AG08396 (cell line): ENCODE measurements at places on chromosomes 4 and X.

GRCh38 chr4:161540265-161540664, 623.5 kb downstream of the FSTL5 start:
- DNase-seq: no peak

- no peak for DNase-seq
These were observed 21.9 kb downstream of the SLC9A7 start for GRCh38 chrX:46737041-46737440.

GRCh38 chr4:3768842-3769641, 2.9 kb downstream of the ADRA2C start:
- no peak for DNase-seq

DNA sequence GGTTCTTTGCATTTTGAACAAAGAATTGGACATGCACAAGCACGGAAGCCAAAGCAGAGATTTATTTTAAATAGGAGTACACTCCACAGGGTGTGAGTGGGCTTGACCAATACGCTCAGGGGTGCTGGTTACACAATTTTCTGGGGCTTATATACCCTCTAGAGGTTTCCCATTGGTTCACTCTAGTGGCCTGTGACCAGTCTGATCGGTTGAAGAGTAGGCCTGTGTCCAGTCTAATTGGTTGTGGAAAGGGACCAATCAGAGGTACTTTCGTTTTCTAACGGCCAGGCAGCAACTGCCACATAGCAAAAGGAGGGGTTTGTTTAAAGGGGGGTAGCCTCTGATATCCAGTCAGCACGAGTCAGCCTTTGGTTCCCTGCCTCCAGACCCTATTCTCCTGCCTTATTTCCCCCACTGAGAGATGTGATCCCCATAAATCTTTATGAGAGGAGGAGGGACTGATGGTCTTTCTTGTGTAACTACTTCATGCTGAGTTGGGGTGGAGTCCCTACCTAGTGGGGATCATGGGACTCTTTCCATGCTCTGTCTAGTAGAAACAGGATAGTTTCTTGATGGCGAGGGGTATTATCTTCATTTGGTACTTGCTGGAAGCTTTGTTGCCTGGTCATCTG, 11.3 kb upstream of the AREG start:
- DNase-seq: no peak

GRCh38 chr4:35300996-35301774, 943.1 kb downstream of the ARAP2 start:
- no peak for DNase-seq

- no peak for DNase-seq
These were observed 7.3 kb upstream of the KLHL8 start for GRCh38 chr4:87227751-87228151.

- no peak for DNase-seq
These were observed 22.7 kb upstream of the PGRMC2 start for GRCh38 chr4:128310266-128310697.

GRCh38 chr4:189385098-189385497, 555.6 kb upstream of the FRG1 start:
- no peak for DNase-seq

- no peak for DNase-seq
These were observed 48.0 kb downstream of the UBE2K start for GRCh38 chr4:39745920-39746319.

GRCh38 chr4:185810746-185811508, 1.1 kb downstream of the SORBS2 start:
- no peak for DNase-seq

DNA sequence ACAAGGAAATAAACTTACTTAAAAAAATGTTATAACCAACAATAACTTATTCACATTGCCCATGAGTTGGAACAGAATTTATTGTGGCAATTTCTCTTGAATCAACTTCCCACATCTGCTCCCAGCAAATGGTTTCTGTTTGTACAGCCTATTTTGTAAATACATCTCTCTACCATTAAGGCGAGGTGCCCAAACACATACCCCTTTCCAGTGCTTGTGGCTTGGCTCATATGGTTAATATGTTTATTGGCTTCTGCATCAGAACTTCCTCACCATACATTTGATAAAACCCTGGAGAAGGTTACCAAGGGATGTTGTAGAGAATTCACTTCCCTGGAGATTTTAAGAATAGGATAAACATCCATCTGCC, 207.1 kb downstream of the SOWAHB start:
- no peak for DNase-seq

DNA sequence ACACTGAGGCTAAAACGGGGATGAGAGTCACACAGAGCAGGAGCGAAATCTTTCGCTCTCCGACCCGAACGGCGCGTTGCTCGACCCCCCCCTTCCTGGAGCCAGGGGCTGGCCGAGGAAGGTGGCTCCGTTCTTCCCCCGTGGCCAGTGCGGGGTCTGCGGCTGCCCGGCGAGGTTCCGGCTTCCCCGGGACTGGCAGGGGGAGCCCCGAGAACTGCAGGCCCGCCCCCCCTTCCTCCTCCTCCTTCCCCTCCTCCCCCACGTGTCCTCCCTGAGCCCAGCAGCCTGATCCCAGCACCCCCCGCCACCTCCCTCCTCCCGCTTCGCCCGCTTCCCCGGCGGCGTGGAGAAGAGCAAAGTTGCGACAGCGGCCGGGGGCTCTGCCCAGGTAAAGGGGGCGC, 2.4 kb upstream of the BCORL1 start:
- no peak for DNase-seq

DNA sequence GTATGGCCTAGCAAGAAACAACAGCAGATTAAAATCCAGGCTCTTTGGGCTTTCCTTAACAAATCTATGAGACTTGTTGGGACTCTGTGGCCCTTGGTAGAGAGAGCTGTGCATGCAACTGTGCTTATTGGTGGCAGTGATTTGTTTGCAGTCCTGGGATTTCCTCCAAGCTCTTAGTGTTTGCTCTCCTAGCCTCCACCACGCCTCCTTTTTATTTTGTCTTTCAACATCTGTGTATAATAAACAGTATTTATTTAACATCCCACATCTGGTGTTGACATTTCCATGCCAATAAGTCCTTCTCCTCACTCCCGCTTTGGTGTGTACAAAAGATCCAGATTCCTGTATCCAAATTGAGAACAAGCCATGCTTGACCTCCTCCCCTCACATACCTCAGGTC, 3.1 kb downstream of the TNMD start:
- no peak for DNase-seq

- no peak for DNase-seq
These were observed 3.4 kb downstream of the GPRASP1 start for GRCh38 chrX:102654696-102655095.

DNA sequence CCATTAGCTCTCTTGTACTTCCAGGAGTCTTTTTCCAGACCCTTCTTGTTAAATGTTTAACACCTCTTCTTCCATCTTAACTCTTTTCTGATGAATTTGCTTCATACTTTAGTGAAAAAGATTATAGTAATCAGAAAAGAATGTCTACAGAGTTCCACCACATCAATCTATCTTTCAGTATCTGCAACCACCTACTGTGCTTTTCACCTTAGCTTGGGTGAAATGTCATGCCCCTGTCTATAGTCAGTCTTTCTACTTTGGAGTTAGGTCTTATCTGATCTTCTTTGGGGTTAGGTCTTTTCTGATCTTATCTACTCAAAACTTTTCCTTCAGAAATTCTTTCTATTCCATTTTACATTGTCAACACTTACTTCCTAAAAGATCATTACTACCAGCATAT, 1310.2 kb downstream of the PCDH7 start:
- DNase-seq: no peak

DNA sequence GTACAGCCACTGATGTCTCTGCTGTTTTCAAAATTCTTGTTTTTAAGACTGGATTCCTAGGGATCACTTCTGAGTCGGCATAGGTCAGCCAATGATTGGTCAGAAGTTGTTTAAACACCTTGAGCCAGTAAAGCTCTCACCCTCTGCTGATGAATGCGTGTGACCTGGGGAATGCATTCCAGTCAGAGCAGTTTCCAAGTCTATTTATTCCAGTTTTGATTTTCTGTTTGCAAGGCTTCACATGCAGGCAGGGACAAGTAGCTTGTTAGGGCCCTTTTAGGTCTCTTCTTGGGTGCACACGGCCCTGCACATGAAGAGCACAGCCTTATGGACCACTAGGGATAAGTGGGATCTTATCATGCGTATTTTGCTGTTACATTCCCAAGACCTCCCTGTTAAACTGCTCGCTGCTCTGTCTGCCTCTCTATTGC, 47.0 kb downstream of the KLHL15 start:
- peak; percentile 10 for DNase-seq

DNA sequence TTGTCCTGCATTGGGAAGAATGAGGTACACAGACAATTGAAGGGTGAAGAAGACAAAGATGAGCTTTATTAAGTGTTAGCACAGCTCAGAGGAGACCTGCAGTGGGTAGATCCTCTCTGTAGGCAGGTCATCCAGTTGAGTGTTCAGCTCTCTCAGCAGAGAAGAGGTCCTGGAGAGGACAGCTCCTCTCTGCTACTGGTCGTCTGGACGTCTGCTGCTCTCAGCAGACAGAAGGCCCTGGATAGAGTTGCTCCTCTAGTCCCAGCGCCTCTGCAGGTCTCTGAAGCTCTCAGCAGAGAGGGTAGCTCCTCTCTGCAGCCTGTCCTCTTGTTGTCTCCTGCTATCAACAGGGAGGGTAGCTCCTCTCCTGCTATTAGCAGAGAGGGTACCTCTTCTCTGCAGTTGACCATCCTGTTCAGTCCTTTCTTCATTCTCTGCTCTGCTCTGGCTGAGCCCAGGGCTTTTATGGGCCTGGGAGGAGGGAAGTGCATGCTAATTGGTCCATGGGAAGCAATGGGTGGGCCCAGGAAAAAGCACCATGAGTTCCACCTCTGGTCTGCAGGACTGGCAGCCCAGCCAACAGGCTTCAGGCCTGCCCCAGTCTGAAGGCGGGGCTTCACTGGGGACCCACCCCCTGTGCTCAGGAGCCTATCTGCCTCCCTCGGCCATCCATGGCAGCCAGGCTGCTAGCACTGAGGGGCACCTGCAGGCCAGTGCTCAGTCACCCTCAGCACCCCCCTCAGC, 54.1 kb upstream of the IBSP start:
- no peak for DNase-seq

- no peak for DNase-seq
These were observed 151.2 kb downstream of the SPATA18 start for GRCh38 chr4:52202251-52202779.

DNA sequence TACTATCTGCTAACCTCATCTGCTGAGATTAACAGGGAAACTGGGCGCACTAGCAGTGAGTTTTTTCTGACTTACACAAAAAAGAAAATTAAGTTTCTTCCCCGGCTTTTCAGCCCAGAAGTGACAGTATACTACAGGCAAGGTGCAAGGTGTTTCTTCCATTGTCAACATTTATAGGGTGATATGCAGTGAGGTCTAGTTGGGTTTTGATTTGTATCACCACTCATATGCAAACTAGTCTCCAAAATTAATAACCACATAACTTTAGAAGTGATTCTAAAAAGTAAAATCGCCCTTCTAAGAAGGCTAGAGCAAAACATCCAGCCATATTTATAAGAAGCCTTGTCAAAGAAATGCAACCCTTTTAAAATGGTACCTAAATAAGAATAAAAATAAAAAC, 640.1 kb downstream of the ARAP2 start:
- no peak for DNase-seq

DNA sequence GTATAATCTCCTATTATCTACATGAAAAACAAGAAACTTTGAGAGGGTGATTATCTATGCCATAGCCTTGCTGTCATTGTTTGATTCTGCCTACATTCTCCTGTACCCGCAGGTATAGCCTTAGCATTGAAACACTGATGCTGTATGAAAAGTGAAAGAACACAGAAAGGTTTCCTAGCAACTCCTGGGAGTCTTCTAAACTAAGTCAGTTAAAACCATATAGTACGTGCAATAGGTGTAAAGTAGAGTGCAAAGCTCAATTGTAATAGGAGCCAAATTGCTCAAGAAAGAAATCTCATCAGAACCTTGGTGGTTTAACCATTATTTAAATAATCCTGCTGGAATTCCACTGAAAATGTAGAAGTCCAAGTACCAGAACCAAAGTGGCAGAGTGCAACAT, 489.7 kb downstream of the PCDH10 start:
- DNase-seq: no peak

DNA sequence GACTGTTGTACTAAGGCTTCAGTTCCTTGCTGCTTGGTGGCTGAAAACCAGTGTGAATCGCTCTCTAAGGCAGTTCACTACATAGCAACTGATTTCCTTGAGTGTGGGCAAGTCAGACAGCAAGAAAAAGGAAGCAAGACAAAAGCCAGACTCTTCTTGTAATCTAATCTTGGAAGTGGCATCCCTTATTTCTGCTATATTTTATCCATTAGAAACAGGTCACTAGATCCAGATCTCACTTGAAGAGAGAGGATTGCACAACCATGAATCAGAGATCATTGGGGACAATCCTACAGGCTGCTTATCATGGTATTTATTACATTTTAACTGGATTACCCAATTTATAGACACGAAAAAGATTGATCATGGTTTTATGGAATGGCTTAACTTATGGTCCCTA, 684.5 kb downstream of the GRID2 start:
- no peak for DNase-seq

DNA sequence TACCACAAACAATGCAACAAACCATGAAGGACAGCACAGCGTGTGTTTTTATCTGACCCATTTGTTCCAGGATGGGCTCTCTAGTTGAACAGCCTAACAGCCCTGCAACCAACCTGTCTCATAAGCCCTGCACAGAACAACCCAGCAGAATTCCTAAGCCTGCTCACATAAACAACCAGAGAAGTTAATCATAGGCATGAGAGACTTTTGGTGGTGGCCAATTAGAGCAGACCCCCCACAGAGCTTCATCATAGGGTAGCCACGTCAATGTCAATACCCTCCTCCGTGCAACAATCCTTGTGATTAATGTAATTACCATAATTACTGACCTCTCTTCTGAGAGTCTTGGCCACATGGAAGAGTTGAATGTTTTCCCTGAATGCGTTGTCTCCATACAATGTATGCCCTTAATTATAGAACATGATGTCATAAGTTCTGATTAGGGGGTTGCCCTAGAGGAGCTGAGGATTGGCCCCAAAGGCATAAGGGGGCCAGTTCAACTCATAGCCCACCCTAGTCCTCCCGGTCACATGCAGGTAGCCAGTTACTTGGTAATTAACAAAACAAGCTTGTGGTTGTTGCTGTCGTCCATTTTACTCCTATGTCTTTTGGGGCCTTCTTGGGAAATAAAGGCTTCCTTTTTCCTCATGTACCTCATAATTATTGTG, 92.7 kb downstream of the SYNPO2 start:
- DNase-seq: peak; percentile 81

DNA sequence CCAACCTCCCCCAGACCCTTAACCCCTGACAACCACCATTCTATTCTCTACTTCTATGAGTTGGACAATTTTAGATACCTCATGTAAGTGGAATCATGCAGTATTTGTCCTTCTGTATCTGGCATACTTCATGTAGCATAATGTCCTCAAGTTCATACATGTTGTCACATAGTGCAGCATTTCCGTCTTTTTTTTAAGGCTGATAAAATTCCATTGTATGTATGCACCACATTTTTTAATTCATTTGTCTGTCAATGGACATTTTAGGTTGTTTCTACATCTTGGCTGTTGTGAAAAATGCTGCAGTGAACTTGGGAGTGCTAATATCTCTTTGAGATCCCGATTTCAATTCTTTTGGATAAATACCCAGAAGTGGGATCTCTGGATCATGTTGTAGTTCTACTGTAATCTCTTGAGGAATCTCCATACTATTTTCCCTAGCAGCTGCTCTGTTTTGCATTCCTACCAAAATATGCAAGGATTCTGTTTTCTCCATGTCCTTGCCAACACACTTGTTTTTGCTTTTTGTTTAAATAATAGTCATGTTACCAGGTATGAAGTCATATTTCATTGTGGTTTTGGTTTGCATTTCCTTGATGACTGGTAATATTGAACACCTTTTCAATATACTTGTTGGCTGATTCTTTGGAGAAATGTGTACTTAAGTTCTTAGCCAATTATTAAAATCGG, 48.8 kb upstream of the ADAD1 start:
- peak; percentile 11 for DNase-seq

- DNase-seq: no peak
These were observed 143.6 kb downstream of the SLIT2 start for GRCh38 chr4:20395160-20395773.

GRCh38 chr4:109811707-109812106, 3.9 kb upstream of the GAR1 start:
- no peak for DNase-seq
